ENCODE measurements at places on chromosomes 7 and 10.

DNA sequence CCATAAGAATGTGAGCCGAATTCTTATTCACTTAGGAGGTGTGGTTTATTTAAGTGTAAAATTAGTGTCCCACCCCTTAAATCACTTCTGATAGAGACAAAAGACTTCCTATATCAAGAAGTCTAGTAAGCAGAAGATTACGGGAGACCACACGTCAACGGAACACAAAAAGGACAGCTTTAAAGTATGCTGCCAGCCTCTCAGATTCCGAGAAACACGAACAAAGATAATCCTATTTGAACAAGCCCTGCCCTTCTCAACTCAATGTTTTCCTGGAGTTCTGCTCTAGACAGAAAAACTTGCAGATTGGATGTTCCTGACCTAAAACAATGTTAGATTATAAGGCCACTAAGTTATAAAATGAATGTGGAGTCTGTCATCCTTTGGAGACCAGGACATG is 4.9 kb upstream of the MCU start:
- DNase-seq, result no peak

- DNase-seq, result no peak
Observed at GRCh38 chr10:111767661-111768060, 415.9 kb downstream of the GPAM start.

- no peak for DNase-seq
Observed at GRCh38 chr10:3528271-3528670, 256.7 kb downstream of the KLF6 start.

DNA sequence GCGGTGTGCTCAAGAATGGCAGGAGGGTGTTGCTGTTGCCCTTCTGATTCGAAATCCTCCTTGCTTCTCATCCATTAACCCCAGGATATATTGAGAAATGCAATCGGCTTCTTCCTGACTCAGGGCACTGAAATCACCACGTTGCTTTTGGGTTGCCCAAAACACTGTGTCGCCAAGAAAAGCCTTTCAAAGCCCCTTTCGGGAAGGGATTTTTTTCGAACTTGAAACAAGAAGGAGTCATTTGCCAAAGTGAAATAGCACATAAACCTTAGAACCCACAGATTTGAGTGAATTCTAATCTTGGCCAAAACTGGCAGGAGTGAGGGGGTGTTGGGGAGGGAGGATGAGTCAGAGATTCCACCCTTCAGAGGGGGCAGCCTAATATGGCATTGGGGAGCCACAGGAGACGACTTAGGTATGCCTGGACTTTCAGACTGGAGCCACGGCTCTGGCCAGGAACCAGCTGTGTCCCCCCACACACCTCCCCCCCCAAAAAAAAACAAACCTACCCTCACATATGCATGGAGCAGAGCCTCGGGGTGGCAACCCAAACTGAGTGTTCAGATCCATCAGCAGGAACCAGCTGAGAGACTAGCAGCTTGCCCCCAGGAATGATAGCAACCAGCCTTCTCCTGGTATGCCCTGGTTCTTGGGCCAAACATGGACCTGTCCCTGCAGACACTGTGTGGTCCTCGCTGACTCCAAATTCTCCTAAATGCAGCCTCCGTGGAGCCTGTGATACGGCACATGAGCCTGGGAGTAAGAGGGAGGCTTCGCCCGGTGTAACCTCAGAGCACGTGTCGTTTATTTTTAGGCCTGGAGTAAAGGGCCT is 138.4 kb downstream of the FGFR2 start:
- no peak for DNase-seq

GRCh38 chr7:54788664-54789063 is 29.7 kb upstream of the SEC61G start:
- DNase-seq, result no peak

DNA sequence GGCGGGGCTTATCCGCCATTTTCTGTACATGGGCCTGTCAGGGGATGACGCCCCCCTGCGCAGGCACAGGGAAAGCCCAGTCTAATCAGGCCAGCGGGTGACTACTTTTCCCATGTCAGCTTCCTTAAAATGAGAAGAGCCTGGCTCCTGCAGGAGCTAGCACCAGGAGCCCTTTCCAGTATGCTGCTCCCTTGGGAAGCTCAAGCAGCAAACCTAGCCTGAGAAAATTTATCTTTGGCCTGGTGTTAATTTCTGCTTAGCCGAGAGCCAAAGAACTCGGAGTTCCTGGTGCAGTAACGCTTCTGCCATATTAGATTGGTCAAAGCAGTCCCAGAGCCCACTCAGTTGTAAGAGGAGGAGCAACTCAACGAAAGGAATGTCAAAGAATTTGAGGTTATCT is 239.0 kb upstream of the PHYHIPL start:
- DNase-seq, result no peak

DNA sequence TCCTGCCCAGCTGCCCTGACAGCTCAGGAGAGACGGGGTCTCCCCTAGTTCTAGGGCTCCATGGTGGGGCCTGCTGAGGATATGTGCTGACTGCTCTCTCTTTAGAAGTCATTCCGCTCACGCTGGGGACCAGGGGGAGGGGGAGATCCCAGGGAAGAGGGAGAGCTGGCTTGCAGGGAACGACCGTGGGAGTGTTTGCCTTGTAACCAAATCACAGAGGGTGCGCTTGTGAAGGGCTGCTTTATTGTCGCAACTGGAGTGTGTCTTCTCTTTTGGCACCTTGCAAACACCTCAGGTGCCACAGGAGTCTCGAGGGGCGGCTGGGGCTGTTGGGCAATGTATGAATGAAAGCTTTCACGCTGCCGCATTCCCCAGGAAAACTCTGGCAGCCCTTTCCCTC is 531.3 kb upstream of the MKI67 start:
- no peak for DNase-seq

DNA sequence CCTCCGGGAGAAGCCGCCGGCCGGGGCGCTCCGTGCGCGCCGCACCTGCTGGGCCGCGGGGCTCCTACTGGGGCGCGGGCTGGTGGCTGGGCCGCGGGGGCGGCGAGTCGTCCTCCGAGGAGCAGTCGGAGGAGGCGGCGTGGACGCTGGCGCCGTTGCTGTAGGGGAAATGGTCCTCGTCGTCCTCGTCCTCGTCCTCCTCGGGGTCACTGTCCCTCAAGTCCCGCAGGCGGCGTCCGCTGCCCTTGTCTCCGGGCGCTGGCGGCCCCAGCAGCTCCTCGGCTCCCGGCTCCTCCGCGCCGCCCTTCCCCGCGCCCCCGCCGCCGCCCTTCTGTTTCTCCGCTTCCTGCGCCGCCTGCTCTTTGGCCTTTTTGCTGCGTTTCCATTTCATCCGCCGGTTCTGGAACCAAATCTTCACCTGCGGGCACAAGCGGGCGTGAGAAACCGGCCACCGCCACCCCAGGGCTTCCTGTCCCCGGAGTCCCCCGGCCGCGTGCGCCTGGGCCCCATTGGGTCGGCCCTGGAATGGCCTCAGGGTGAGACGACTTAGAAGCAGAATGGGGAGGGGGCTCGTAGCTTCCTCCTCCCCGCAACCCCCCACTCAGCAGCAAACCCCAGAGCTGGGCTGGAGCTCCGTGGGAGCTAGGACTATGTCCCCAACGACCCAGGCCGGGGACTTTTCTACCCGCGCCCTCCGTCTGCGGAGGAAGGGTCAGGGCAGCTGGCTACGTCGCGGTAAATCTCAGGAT is 4.8 kb downstream of the MNX1 start:
- no peak for DNase-seq

- DNase-seq, result no peak
Observed at GRCh38 chr7:113764401-113765035, 154.3 kb downstream of the PPP1R3A start.

- DNase-seq, result no peak
Observed at GRCh38 chr7:9026121-9026520, 592.7 kb downstream of the NXPH1 start.

DNA sequence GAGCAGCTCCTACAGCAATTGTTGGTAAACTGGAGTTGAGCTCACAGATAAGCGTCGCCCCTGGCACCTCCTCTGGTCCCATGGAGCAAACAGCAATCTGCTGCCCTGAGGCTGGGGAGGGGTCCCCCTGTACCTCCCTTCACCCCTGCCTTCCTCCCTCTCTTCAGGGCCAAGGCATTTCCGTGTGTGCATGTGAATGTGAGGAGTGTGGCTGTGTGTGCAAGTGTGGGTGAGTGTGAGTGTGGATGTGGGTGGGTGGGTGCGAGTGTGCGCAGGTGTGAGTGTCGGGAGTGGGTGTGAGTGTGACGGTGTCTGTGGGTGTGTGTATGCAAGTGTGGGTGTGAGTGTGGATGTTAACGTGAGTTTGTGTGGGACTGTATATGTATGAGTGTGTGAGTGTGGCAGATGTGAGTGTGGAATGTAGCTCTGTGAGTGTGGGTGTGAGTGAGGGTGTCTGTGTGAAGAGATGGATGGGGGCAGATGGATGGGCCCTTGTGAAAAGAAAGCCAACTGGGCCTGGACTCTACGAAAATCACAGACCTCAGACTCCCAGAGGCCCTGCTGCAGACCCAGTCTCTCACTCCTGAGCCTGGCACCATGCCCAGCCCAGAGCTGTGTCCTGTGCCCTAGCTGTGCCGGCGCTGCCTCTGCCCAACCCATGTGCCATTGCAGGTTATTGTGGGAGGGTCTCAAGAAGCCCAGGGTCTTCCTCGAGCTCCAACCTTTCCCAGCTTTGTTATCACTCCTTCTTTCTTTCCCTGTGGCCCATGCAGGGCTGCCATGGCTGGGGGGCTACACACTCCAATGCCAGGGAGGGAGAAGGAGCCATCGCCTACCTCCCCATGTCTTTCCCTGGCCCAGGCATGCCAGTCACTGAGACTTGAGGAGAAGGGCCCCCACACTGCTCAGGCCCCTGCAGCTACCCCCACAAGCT is 73.9 kb downstream of the GRID1 start:
- no peak for DNase-seq

DNA sequence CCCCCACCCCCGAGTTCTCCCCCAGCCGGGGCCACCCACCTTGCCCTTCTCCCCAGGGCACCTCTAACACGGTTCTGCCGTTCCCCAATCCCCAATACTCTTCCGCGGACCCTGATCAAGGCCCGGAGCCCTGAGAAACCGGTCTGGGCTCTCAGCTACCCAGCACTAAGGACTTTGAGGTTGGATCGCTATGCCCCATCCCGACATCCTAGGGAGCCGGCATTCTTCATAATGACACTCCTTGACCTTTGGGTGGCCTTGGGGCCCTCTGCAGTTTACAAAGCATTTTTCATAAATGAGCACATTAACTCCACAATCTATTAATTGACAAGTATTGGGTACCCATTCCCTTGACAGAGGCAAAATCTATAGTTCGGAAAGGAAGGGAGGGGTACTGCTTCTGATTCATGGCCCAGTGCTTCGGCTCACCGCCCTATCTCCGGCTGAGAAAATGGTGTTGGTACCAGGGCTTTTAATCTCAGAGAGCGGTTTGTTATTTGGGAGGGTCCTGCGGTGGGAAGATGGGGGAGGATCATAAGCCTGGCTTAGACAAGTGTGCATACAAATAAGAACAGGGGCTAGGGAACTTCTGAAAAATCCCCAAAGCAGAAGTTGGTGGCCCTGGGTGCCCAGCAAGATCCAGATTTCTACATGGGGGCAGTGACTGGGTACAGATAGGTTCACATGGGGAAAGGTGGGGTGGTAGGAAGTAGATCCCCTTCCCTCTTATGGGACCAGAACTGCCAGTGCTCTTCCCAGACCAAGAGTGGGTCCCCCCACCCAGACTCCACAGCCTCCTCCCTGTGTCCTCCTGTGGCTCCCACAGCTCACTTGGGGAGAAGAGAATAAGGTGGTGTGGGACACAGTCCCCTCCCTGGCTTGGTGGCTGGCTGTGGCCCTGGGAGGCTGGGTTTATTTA is 3.2 kb downstream of the IMPDH1 start:
- no peak for DNase-seq
